ENCODE measurements at places on chromosomes 3 and 15.

- no peak for DNase-seq
These were observed 265.1 kb downstream of the TJP1 start for GRCh38 chr15:29557171-29557570.

DNA sequence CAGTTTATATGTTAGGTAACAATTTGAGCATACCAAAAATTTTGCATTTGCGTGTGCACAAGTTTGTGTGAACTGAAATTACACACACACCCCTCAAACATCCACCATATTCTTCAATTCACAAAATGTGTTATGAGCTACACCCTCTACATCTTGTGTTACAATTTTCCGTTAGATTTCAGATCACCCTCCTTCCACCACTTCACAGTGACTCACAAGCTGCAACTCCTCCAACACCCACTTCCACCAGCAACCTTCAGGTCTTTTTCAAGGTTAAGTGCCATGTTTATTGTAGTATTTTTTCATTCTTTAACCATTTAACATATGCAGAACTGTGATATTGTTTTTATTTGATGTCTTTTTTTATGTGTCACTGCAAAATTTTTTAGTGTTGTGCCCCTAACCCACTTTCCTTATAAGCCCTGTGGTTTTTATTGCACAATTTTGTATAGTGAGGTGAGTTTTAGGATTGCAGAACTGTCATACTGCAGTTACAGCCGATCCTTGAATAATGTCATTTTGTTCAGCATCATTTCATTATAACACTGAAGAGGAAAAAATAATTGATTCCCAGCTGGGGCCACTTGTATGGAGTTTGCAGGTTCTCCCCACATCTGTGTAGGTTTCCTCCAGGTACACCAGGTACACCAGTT lies 148.9 kb downstream of the PLCL2 start:
- no peak for DNase-seq

DNA sequence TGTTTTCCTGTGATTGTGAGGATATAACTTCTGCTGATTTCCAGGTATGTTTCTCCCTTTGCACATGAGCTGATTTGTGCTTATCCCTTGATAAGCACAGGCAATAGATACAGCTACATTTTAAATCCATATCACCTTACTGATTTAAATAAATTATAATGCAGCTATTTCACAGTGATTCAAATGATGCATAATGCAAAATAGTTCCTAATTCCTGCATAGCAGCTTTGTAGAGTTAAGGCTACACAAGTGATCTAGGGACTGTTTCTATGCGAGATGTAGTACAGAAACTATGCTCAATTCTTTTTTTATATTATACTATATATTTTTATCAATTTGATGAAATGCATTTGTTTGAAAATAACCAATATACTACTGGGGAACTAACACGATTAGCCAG lies 334.2 kb downstream of the LRTM1 start:
- no peak for DNase-seq

- DNase-seq = no peak
These were observed 158.0 kb upstream of the TMC3 start for GRCh38 chr15:81532001-81532400.

- DNase-seq = peak; percentile 43
These were observed 93.7 kb downstream of the TMEM266 start for GRCh38 chr15:76153241-76154197.

DNA sequence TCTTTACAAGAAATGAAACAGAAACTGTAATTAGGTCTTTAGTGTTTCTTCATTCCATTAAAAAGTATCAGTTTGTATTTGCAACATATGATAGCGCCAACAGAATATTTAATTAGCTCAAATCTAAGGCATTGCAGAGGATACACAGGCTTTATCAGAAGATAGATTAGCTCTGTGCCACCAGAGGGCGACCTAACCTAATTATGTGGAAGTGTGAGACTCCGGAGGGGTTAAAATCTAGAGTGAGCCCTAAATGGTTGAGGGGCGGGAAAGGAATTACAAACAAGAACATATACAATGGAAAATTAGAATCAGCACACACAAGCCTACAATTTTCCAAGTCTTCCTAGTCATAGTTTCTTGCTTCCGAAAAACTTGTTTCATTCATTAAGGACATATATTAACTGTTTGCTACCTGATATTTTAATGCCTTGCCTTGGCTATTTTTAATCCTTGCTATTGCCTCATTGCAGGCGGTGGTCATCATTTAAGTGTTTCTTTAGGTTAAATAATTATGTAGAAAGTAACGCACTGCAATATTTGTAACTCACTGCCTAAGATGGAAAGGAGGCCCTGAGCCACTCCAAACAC lies 18.0 kb upstream of the RYR3 start:
- DNase-seq = peak; percentile 70

GRCh38 chr3:157444797-157445184 lies 8.1 kb downstream of the PTX3 start:
- DNase-seq = no peak

DNA sequence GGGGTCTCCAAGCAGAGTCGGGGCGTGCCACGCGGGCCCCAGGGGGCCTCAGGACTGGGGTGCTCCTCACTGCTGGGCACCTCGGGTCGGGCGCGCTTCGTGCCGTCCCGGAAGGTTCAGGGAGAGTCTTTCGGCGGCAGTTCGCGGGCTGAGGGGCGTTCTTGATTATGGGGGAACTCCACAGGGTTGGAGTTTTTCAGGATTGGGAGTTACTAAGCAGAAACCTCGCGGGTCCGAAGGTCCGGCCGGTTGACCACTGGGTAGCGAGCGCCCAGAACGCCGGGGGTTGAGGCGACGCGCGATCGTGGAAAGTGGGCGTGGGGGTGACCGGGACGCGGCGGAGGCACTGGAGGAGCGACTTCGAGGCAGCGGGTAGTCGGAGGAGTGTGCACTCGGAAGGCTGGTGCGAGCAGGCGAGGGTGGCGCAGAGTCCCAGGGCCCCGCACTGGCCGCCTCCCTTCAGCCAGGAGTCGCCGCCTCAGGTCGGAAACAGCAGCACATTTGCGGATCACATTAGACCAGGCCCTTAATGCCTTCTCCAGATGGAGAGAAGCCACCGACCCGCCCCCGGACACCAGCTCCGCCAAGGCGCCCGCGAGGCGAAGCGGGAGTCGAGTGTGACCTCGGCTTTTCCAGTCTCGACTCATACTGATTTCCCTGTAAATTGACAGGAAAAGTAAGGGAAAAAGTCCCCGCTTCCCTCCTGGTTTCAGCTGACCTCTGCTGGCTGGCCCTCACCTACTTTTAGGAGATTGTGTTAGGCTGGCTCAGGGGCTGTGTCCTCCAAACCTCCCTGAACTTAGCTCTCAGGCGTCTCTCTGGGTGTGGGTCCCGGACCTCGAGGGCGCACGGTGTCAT lies 685 bp downstream of the ADAMTSL3 start:
- DNase-seq = no peak

GRCh38 chr3:48400824-48401433 lies 28.9 kb downstream of the FBXW12 start:
- peak; percentile 51 for DNase-seq

DNA sequence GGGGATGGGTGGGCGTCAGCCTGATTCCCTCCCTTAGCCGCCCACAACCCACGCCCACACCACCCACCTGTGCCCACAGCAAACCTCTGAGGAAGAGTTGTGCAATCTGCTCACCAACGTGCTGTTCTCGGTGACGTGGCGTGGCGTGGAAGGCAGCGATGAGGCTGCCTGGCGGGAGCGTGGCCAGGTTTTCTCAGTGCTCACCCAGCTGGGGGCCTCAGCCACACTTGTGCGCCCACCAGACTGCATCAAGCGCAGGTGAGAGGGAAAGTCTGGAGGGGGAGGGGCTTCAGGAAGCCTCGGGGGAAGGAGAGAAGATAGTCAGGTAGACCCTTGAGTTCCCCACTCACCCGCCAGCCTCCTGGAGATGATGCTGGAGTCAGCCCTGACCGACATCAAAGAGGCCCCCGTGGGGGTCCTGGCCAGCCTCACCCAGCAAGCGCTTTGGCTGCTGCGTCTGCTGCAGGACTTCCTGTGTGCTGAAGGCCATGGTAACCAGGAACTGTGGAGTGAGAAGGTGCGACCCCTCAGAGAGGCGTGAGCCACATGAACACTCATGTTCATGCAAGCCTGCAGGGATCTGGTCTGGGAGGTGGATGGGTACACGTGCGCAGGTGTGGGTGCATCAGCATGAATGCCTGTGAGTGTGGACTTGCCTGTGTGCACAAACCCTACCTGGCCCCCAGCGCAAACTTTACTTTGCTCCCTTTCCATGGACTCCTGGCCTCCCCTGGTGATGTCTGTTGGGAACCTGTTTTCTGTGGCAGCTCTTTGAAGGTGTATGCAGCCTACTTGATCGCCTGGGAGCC lies 21.7 kb downstream of the NBEAL2 start:
- DNase-seq = no peak

- no peak for DNase-seq
These were observed 74.9 kb downstream of the FAM43A start for GRCh38 chr3:194760494-194761137.

DNA sequence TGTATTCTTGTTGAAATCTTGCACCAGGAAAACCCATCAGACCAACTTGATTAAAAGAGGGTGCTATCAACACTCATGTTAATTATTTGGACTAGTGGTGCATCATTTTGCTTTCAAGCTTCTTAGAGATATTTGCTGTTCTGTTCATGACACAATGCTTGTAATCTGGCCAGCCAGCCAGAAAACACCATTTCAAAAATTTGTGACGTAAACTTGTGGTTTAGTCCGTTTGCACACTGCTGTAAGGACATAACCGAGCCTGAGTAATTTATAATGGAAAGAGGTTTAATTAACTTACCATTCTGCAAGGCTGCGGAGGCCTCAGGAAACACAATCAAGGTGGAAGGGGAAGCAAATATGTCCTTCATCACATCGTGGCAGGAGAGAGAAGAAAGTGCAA lies 374.3 kb upstream of the TGFBR2 start:
- DNase-seq = no peak

DNA sequence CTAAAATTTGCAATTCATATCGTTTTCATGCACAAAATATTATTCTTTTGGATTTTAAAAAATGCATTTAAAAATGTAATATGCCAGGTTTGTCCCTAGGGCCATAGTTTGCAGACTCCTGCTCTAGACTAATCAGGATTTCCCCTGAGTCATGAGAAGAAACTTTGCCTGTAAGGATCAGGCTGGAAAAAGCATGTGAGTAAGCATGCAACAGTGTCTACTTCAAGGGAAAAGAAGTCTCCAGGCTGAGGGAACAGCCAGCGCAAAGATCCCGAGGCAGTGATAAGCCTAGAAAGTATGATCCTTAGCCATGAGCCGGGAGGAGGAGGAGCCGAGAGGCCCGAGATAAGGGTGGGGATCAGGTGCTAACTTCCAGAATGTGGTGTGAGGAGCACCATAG lies 382.8 kb upstream of the CFAP20DC start:
- no peak for DNase-seq

DNA sequence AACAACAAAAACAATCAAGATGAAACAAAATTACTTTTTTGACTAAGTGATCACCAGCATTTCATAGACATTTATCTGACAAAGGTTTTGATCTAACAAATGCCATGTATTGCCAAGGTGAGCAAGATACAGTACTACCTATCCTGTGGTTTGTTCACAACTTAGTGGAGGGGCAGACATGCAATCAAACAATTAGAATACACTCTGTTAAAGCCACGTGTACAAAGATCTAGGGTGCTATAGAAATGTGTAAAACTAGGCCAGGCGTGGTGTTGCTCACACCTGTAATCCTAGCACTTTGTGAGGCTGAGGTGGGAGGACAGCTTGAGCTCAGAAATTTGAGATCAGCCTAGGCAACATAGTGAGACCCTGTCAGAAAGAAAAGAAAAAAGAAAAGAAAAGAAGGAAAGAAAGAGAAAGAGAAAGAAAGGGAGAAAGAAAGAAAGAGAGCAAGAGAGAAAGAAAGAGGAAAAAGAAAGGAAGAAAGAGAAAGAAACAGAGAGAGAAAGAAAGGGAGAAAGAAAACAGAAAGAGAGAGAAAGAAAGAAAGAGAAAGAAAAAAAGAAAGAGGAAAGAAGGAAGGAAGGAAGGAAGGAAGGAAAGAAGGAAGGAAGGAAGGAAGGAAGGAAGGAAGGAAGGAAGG lies 1.4 kb upstream of the TRIM69 start:
- no peak for DNase-seq

GRCh38 chr15:70605606-70606410 lies 157.6 kb downstream of the UACA start:
- no peak for DNase-seq

- DNase-seq = no peak
These were observed 93.0 kb upstream of the LPP start for GRCh38 chr3:188060840-188061544.
